ENCODE measurements at places on chromosomes 2 and 18.

DNA sequence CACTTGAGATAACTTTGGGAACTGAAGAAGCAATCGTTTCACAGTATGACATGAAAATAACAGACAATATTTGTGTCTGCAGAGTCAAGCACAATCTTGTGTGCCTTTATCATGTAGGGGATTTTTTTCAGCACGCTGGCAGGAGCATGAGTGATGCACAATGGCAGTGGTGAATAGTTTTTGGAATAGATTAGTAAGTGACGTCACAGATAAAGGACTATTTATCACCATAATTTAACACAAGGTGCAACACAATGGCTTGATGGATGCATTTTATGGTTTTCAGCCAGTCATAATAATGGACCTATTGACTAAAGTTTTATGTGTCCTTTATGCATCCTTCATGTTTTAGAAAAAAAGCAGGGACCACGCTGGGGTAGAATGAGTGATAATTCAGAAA, 559.8 kb upstream of the FANCL start:
- DNase-seq, result no peak

DNA sequence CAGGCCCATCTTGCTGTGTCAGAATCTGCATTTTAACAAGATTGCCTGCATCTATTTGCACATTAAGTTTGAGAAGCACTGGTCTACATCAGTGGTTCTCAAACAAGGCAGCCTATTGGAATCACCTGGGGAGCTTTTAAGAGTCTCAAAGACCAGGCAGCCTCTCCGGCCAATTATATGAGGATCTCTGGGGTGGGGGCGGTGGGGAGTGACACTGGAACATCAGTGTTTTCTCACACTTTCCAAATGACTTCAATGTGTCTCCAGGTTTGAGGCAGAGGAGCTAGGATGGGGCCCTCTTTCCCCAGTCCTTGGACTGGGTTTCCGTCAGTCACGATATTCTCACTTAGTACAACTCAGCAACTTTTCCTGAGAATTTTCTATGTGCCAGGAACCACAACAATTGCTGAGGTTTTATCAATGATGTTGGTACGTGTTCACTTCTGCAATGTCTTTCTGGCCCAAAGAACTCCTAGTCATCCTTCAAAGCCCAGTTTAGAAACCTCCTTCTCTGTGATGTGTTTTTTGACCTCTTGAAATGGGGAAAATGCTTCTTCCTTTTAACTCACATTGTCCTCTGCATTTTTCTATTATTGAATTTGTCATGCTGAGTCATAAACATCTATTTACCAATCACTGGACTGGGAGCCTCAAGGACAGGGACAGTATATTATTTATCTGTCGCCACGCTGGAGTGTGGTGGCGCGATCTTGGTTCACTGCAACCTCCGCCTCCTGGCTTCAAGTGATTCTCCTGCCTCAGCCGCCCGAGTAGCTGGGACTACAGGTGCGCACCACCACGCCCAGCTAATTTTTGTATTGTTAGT, 130.9 kb downstream of the MYCN start:
- no peak for DNase-seq

- no peak for DNase-seq
Measured at GRCh38 chr2:188328419-188328818, 36.7 kb downstream of the GULP1 start.

DNA sequence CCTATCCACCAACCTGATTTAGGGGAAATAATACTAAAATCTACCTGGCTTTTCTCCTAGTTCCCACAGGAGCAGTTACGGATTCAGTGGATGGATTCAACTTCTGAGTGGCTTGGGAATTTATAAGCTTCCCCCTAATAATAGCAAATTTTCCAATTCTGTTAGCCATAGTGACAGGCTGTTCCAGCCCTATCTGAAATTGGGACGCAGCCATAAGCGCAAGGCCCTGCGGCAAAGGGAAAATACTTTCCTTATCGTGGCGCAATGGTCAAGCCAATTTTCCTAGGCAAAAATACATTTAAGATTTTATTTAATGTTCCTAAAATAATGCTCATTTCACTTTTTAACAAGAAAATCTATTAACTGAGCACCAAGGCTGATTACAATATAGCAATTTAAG, 49.7 kb downstream of the CDH2 start:
- no peak for DNase-seq

DNA sequence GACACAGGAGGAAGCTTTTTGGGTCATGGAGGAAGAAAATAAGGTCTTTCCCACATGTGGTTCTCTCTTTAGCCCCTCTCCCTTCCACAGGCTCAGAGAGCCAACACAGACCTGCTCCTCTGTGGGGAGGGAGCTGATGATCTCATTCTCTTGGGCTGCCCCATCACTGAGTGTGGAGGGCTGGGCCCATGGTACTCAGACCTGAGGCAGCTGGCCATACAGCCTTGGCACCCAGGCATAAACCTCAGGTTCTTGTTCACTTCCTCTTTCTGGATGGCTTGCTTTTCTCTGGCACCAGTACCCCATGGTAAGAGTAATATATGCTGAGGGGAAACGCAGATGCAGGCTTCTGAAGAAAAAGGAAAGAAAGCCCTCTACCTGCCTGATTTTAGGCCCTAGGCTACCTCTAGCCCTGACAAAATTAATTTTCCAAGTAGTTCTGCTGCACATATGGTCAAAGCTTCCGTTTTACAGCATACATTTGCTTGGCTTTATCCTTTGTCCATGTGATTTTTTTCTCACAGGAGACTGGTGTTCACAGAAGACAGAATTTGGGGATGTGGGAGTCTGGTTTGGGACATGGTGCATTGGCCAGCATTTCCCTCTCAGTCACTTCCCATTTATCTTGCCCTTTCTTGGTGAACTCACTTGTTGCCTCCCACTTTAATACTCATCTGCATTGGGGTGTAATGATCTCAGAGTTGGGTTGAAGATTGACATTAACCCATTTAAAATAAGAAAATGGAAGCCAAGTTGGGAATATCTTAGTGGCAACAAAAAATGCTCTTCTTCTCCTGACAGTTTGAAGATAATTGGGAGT, 11.1 kb downstream of the DHRS9 start:
- no peak for DNase-seq

DNA sequence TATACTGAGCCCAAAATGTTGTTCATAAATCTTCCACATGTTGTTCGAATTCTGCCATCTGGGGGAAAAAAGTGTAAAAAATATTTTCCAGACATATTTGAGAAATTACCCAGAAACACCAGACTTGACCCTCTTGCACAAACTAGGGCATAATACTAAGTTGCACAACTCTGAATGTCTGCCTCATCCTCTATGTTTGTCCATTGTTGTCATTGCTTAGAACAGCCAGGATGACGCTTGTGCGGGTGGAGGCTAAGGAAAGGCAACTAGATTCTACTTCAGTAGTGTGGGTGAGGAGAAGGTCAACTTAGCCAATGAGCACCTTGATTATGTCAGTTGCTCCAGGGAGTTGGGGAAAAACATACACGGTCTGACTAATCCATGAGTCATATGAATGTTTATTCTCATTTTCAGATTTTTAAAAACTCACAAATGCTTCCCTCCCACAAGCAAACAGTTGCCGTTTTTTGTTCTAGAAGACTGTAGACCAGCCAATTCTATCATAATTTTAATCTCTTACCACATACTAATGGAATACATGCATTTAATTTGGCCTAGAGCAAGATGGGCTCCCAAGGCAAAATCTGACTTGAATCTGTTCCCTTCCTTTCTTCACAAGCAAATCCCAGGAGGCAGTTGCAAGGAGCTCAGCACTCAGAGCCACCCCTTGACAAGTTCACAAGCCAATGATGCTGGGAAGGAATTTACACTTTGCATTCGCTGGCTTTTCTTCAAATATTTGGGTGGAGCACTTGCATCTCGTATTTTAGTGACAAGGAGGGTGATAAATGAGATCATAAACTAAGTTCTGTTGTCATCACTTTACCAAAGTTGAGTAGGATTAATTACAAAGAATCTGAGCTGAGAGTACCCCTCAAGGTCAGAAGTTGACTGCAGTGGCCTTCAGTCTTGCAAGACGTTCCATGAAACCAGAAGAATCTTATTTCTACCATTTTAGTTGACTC, 163.2 kb upstream of the TWIST2 start:
- DNase-seq, result no peak

GRCh38 chr2:4900861-4901770, 791.1 kb upstream of the SOX11 start:
- DNase-seq, result no peak

GRCh38 chr18:73684647-73685046, 463.0 kb downstream of the FBXO15 start:
- DNase-seq, result no peak

GRCh38 chr2:1739322-1739957, 4.9 kb downstream of the PXDN start:
- no peak for DNase-seq

- DNase-seq, result no peak
Measured at GRCh38 chr2:226187616-226188015, 612.0 kb downstream of the IRS1 start.

- no peak for DNase-seq
Measured at GRCh38 chr2:149164296-149164695, 125.8 kb downstream of the LYPD6B start.

DNA sequence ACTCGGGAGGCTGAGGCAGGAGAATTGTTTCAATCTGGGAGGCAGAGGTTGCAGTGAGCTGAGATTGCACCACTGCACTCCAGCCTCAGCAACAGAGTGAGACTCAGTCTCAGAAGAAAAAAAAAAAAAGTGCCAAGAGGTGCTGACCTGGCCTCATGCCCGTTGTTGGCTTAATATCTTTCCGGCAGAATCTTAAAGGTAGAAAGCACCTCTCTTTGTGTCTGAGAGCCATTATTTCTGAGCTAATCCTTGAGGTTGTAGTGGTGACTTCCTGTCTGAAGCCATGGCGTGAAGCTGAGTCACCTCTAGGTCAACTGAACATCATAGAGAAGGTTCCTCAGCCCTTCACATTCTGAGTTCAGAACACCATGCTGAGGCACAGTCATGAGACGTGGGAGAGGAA, 60.4 kb downstream of the WDSUB1 start:
- no peak for DNase-seq

- DNase-seq, result no peak
Measured at GRCh38 chr2:150732064-150732463, 244.6 kb upstream of the RND3 start.

DNA sequence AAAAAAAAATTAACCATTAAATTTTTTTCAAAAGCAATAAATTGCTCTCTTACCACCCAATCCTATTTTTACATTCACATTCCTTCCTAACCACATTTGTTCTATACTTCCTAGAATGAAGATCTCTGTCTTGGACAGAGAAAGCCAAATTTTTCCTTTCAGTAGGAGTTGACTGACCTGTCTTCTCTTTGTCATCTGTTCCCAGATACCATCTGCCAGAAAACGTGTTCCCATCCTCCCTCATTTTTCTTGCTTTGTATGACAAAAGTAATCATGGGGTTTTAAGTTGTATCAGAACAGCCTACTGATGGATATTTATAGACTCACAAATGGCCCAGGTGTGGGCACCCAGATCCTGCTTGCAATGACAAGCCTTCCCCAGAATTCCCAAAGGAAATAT, 182.1 kb downstream of the CYP26B1 start:
- no peak for DNase-seq

GRCh38 chr18:526681-527080, 26.2 kb upstream of the COLEC12 start:
- DNase-seq, result no peak

GRCh38 chr18:13254971-13255927, 36.7 kb downstream of the LDLRAD4 start:
- DNase-seq, result no peak

DNA sequence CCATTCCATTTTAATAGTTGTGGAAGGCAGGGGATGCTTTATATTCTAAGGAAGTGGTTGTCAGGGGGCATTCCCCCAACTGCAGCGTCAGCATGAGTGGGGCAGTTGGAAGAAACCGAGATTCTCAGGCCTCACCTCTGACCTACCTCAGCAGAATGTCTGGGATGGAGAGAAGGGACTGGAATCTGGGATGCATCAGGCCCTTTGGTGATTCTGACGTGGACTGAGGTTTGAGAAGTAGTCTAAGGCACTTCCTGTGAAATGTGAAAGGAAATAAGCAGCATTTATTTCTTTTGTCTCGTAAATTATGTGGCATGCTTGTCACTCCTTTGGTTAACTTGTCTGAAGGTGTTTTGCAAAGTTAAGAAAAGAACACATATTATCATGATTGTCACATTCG, 540.7 kb upstream of the NETO1 start:
- no peak for DNase-seq

GRCh38 chr2:65027616-65028244, 28.5 kb upstream of the CEP68 start:
- DNase-seq, result no peak

DNA sequence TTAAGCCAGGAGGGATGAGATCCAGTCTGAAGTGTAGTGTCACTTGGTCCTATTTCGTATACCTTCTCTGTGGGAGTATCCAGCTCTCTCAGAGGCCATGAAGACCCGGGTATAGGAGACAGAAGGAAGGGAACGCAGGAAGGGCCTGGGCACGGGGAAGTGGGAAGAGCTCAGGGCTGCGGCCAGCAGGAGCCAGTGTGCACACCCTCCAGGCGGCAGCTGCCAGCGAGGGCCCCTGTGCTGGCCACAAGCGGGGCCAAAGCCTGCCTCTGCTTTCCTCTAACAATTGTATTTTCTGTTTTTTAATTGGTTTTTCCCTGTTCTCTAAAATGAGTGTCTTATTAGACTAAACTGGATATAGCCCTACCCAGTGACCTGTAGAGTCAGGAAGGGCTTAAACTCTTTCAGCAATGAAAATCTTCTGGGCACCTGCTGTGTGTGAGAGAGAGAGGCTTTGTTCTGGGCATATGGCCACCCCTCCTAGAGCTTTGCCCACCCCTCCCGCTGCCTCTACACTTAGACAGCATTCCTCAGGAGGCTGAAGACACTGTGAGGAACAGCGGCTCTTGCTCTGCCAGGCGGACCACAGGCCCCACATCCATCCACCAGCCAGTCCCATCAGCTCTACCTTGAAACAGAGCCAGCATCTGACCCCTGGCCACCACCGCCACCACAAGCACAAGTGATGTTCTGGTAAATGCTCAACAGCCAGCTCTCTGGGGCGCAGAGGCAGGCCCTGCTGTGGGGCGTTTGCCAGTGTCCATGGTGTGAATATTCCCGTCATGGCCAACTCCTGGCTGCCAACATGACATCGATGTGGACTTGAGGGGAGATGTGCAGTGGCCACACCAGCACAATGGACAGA, 9.5 kb downstream of the GPR17 start:
- DNase-seq, result no peak

DNA sequence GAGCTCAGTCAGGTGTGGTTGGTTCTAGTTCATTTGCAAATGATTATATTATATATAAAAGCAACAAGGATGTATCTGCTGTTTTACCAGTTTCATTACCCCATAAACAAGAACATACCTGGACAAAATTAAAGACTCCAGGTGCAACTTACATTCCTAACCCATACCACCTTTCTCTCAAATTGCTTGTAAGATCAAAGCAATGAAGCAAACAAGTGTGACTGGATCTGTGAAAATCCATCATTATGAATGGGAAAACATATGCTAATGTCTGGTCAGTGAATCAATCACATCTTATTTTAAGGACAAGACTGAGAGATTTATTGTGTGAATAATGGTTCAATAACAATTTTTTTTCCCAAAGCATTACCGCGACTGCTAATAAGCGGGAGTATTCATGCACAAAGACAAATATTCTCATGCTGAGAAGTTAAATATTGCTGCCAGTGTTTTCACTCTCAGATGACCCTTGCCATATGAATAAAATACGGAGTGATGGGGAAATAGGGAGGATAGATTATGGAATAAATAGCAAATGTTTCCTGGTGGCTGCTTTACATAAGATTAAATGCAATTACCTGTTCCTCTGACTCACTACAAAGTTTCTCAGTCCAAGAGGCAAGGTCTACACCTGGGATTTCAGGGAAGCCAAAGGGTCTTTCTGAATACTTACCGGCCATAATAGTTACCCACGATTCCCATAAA, 59.3 kb downstream of the WDR75 start:
- DNase-seq, result no peak

- DNase-seq, result no peak
Measured at GRCh38 chr18:55228191-55228590, 268.9 kb upstream of the CCDC68 start.

- no peak for DNase-seq
Measured at GRCh38 chr2:101930019-101930418, 61.7 kb upstream of the IL1R2 start.

Measured in GM12864 (cell line).